B cell (primary cell): ENCODE measurements at places on chromosomes 4 and X. TPM values are rescaled to one million over a fixed set of nuclear protein-coding genes. Genes with fewer than 3 reads are reported as not detected.

DNA sequence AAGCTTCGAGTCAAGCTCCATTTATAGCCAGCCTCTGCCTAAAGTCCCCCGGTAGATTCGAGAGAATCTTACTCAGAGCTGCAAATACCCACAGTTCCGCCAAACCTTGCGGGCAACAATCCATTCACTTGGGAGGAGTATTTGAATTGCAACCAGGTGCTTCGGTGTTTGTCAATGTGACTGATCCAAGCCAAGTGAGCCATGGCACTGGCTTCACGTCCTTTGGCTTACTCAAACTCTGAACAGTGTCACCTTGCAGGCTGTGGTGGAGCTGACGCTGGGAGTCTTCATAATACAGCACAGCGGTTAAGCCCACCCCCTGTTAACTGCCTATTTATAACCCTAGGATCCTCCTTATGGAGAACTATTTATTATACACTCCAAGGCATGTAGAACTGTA lies 11.2 kb downstream of the CD40LG start:
- no peak for DNase-seq
- H3K36me3 ChIP-seq: no peaks in the 10 kb centered on the region
- H3K4me1 ChIP-seq: no peaks in the 10 kb centered on the region

DNA sequence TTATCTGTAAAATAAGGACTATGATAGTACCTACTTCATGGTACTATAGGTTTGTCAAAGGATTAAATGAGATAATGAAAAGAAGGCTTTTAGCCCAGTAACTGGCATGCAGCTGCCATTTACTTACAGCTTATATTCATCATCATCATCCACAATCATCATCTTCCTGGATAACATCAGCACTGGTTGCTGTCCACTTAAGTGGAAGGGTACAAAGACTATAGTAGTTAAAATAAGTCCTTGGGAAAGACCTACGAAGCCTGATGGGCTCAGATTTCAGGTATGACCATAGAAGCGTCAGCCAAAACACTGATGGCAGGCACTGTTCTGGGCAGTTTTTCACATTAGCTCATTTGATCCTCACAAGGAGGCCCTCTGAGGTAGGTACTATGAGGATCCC lies 20.6 kb downstream of the CCDC149 start:
- H3K27ac ChIP-seq: no peak overlapping the region
- H3K27me3 ChIP-seq: no peaks in the 10 kb centered on the region
- H3K36me3 ChIP-seq: no peaks in the 10 kb centered on the region
- no peak for DNase-seq
- H3K4me3 ChIP-seq: no peak overlapping the region

Gene GAGE12H
- not detected in 2 replicates for total RNA-seq

- H3K36me3 ChIP-seq: peaks cover 7% of the 10 kb centered on the region
- H3K27ac ChIP-seq: no peak overlapping the region
- H3K4me3 ChIP-seq: no peak overlapping the region
- no peaks in the 10 kb centered on the region for H3K27me3 ChIP-seq
These were observed 144.6 kb upstream of the MAP3K15 start for GRCh38 chrX:19659929-19660328.

Gene ZIC3
- not detected in 2 replicates for total RNA-seq

GRCh38 chr4:69910016-69910782 lies 20.7 kb upstream of the CSN1S1 start:
- H3K4me3 ChIP-seq: no peak overlapping the region
- H3K36me3 ChIP-seq: no peaks in the 10 kb centered on the region
- no peaks in the 10 kb centered on the region for H3K4me1 ChIP-seq
- no peaks in the 10 kb centered on the region for H3K27me3 ChIP-seq
